ENCODE measurements at places on chromosomes 3 and 15.

- no peak for DNase-seq
Measured at GRCh38 chr3:168155303-168155702, 59.6 kb upstream of the GOLIM4 start.

GRCh38 chr15:61700803-61701202 is 359.4 kb downstream of the VPS13C start:
- DNase-seq: no peak

DNA sequence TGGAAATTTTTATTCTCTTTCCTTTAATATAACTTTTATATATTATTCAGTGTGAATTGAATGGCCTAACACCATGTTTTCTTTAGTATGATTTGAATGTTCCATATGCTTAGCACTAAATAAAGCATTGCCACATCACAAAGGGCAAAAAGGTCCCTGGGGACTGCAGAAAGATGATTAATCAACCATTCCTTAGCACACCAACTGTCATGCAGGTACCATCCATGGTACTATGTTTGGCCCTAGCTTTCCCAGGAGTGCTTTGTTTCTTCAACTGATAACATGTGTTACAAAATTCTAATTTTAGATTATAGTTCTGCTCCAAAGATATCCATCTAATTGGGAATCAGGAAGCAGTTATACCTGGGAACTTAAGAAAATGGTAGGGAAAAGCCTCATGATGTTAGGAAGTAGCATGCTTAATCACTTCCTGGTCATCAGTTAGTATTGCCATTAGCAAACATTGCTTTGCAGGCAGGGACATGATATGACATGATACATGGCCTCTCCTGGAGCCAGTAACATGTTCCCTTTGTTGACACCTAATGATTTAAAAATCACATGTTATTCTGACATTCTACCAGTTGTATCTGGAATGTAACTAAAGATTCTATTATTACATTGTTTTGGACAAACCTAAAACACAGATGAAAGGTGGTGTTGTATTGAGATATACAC is 712.6 kb upstream of the GBE1 start:
- DNase-seq: no peak

GRCh38 chr3:11510001-11510340 is 133.7 kb downstream of the VGLL4 start:
- no peak for DNase-seq

GRCh38 chr15:25852661-25853524 is 10.2 kb downstream of the ATP10A start:
- no peak for DNase-seq

GRCh38 chr3:123287051-123287961 is 85.6 kb downstream of the SEC22A start:
- DNase-seq: no peak

GRCh38 chr15:58742819-58743502 is 6.5 kb downstream of the ADAM10 start:
- DNase-seq: no peak

DNA sequence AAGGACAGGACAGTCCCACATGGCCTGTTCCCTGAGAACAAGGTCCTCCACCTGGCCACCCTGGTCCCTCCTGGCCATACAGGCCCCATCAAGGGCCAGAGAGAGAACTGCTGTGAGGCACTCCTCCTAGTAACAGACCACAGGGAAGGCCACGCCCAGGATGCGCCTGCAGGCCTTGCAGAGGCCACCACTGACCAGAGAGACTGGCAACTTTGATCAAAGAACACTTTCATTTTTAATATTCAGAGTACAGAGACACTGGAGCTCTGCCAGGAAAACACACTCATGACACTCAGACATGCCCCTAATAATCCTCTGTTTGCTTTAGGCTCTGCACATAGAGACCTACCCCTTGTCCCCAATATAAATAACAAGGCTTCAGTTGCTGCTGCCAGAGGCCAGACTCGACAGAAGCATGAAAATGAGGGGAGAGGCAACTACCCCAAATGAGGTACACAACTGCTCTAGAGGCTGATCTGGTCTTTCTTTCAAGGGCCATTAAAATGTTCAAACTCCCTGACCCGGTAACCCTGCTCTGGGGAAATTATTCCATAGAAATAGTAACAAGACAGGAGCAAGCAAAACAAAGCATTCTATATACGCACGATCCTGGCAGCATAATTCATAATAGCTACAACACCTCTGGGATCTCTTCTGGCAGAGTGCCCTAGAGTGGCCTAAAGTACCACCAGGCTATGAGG is 44.8 kb downstream of the CCDC12 start:
- DNase-seq: no peak

GRCh38 chr3:138367326-138367850 is 19.0 kb downstream of the MRAS start:
- DNase-seq: no peak

DNA sequence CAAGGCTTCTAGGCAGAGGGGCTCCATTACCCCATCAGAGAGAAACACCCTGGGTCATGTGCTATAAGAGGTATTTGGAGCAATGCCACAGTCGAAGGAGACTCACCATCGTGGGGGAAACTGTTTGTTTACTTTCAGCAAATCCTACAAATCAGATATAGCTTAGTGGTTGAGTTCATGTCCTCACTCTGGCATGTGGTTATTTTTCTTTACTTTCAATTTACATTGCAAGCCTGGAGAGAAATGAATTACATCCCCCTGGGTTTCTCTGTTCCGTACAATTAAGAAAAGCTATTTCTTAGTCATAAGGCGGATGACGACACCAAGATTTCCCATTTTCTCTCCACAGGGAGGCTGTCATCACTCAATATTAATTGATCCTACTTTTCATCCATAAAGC is 36.9 kb downstream of the RFTN1 start:
- DNase-seq: no peak

GRCh38 chr3:48426401-48426909 is 3.4 kb downstream of the PLXNB1 start:
- DNase-seq: no peak

GRCh38 chr15:63022663-63023062 is 19.9 kb upstream of the TPM1 start:
- no peak for DNase-seq

DNA sequence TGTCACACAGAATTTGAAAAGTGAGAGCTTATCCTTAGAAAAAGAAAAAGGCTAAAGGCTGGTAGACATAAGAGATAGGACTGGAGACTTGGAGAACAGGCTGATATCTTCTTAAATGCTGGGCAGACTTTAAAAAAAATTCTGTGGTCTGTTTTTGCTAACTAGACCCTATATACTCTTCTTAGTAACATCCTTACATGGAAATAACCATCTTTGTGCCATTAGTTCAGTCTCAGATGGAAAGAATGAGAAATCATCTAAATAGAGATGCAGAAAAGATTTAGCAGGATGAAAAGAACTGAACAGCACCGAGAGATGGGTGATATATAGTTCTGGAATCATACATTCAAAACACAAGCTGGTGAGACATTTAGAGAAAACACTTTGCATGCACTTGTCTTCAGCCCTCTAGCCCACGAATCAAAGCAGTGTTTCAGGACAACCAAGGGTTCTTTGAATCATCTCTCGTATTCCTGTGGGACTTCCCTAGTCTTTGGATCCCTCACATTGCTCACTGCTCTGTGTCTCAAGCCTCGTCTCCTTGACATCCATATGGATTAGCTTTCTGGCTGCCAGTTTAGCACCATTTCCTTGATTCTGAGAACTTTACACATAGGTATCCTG is 93.0 kb upstream of the LYSMD4 start:
- DNase-seq: no peak

DNA sequence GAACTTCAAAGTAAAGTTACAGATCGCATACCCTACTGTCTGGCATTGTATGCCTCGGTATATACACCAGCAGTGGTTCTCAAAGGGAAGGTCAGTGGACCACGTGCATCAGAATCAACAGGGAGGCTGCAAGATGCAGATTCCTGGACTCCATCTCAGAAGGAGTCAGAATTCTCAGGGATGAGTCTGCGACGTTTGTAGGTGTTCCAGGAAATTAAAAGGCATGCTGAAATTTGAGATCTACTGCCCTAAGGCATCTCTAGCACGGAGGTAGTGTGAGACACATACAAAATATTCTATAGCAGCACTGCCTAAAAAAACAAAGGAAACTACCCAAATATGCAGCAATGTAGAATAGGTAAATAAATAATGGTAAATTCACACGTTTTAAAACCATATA is 136.8 kb upstream of the BNIP2 start:
- no peak for DNase-seq

All from stimulated activated CD4-positive, alpha-beta T cell treated with anti-CD3 and anti-CD28 coated beads, TNF-alpha, amount 100 ng/mL, for 24 hours (primary cell).